ENCODE measurements at places on chromosomes 3 and 15. TPM values are rescaled to one million over a fixed set of nuclear protein-coding genes. Genes with fewer than 3 reads are reported as not detected.
A peak's percentile ranks its signal among the peaks of the same experiment; 100 is the strongest.

- DNase-seq, result no peak
Measured at GRCh38 chr3:121724130-121724529, 25.4 kb downstream of the GOLGB1 start.

GPR156 gene
- not detected for total RNA-seq

DNA sequence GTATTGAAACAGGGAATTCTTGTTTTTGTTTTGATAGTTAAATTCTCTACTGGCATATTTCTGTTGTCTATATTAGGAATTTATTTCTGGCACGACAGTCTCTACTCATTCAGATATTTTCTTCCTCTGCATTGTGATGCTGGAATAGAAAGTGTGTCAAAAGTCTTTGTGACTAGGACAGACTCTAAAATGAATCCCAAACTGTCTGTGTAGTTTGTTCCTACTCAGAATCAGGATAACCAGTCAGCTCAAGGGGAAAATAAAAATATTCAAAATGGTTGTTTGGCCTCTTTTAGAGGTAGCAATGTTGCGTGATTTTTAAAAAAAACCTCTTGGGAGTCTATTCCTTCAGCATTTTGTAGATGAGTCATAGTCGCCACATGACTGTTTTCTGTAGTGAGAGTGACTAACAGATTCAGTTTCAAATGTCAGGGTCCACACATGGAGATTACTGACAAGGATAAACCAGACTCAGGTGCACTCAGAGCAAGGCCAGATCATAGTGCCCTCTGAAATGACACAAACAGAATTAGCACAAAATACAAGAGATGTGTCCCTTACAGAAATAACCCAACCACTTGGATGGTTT, 13.1 kb downstream of the SLC7A14 start:
- DNase-seq, result peak; percentile 24

DNA sequence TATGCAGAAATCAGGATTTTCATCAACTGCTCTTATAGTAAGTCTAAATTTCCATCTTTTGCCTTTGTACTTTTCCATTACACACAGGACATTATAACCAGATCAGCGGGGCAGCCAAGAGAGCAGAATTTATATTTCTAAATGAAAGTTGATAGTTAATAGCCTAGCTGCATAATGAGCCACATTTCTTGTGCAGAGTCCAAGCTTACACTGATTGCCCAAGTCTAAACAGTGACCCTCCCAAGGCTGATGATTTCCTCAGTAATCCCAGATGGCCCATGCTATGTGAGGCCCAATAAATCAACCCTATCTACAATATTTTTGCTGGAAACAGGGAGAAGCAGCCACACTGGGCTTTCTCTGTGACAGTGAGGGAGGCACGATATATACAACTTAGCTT, 475.8 kb upstream of the KCNMB2 start:
- DNase-seq, result no peak

DNA sequence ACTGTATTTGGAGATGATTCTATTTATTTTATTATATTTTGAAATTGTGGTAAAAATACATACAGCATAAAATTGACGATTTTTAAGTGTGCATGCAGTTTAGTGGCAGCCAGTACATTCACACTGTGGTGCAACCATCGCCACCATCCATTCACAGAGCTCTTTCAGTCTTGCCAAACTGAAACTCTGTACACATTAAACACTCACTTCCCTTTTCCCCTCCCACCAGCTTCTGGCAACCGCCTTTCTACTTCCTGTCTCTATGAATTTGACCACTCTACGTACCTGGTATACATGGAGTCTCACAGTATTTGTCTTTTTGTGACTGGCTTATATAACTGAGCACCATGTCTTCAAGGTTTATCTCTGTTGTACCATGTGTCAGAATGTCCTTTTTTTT, 303.3 kb upstream of the ATP10A start:
- no peak for DNase-seq
